Glomerular endothelial cell (primary cell): ENCODE measurements at places on chromosomes 11 and 22. TPM values are rescaled to one million over a fixed set of nuclear protein-coding genes. Genes with fewer than 3 reads are reported as not detected.

The TMEM191C gene
- 1.2 and 2.8 TPM in 2 replicates for total RNA-seq

DNA sequence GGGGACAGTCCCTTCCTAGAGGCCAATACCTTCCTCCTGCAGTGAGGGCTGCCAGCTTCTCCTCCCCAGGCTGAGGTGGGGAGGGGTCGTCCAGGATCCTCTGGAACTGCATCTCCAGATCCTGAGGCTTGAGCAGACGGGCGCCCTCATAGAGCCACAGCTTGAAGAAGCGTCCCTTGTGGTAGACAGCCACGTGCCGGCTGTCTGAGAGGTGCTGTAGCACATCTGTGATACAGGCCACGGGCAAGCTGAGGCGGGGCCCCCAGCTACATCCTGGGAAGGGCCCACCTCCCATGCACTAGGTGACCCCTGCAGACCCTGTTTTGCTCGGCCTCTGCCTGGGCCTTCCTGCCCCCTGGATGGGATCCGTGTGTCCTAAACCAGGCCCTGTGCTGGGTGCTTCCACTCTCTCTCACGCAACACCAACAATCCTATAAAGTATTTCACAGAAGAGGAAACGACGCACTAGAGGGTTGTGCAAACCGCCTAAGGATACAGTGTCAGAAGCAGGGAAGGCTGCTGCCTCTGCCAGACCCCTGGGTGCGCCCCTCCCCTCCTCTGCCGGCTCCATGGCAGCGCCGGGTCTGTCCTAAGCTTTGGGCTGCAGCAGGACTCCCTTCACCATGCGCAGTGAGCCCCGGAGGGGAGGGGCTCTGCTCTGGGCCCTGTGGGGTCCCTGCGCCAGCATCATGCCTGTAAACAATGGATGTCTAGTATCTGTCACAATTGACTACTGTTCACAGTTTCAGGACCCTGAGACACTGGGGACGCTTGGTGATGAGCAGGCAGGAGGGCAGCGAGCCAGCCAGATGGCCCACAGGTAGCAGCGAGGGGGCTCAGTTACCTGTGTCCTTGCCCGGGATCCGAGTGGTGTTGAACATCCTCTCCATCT, 4.5 kb downstream of the CPT1B start:
- no peak for DNase-seq

- no peak for DNase-seq
Observed at GRCh38 chr11:17347676-17348075, 3.9 kb upstream of the NCR3LG1 start.

The ROM1 gene
- 1.4 and 2.3 TPM in 2 replicates for total RNA-seq
